ENCODE measurements at places on chromosomes 12 and 14.

GRCh38 chr12:19760611-19761010 is 321.3 kb downstream of the AEBP2 start:
- DNase-seq, result no peak

- DNase-seq, result no peak
Measured at GRCh38 chr12:32230613-32230993, 124.0 kb downstream of the BICD1 start.

DNA sequence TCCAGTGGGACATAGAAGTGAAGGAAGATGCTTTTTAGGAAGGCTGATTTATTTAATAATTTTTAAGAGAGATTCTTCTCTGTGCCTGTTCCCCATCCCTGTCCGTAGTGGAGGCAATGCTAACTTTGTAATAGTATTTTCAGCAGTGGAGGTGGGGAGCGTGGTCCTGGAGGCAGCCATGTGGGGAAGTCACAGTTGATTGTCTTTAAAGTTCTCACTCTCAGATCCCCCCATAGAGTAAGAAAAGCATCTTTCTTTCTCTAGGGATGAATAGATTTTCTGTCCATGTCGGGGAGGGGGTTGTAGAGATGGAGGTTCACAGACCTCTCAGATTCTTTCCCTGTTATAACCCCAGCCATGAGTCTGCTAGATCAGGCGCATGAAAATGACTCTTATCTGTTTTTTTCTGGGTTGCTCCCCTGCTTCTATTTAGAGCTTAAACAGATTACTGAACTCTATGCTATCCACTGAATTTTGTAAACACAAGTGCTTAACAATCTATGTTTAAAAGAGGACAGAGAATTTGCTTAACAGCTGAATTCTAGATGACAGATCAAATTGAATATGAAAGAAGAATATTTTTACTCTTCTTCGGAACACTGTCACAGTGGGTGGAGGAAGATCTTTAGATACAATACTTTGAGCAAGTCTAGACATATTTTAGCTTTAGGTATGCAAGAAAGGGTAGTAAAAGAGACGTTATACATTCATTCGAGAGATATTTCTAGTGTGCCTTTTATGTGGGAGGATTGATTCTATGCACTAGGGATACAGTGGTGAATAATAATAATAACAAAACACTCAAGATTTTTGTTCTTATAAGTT is 25.3 kb downstream of the TMEM117 start:
- DNase-seq, result no peak

- peak; percentile 45 for DNase-seq
Measured at GRCh38 chr14:54564071-54564867, 2.7 kb upstream of the SAMD4A start.

GRCh38 chr12:91143206-91143605 is 31.9 kb upstream of the LUM start:
- DNase-seq, result no peak

DNA sequence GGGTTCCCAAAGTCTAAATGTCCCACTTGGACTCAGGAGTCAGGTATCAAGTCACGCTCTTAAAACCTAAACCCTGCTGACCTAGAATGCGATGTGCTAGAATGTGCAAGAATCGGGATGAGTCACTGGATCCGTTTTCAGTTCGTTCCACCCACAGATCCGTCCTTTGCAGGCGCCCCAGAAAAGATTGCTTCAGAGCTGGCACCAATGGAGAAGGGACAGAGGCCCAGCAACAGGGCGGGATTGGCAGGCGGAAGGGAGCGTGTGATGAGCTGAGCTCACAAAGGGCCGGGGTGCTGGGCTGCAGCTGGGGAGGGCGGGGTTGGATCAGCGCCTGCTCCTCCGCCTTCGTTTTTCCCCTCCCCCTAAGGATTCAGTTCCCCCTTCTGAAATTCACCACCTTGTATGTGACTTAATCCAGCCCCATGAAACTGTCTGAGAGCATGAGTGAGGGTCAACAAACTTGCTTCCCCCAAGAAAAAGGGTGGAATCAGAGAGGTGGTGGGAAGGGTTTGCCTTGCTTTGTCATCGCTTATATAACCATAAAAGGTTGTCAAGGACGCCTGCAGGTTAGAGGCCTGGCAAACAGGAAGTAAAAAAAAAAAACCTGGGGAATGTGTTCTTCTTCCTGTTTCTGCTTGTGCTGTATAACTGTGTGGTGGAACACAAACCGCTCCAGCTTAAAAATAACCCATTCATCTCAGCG is 2.8 kb upstream of the UBC start:
- DNase-seq, result peak; percentile 95

DNA sequence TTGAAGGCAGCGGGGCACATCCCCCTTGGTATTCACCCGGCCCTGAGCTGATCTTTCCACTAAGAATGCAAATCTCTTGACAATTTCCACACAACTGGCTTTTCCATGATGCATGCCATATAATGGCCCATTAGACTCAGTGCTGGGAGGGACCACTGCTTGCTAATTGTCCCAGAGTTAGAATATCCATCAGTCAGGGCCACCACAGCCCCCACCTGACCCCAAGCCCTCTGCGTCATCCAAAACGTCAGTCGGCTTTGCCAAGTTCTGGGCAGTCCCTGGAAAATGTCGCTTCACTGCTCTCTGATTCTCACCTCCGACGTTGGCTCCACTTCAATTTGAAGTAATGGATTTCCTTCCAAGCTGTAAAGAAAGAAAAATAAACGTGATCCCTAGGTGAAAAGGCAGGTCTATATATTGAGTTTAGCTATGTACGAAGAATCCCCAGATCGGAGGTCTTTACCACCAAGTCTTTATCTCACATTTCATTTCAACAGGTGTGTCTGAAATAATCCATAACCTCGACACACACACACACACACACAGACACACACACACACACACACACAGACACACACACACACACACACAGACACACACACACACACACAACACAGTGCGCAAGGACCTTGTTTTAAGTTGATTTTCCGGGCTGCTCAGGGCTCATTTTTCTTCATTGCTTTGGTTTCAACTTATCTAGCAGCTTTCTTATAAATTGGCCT is 165.5 kb upstream of the NOS1 start:
- no peak for DNase-seq

DNA sequence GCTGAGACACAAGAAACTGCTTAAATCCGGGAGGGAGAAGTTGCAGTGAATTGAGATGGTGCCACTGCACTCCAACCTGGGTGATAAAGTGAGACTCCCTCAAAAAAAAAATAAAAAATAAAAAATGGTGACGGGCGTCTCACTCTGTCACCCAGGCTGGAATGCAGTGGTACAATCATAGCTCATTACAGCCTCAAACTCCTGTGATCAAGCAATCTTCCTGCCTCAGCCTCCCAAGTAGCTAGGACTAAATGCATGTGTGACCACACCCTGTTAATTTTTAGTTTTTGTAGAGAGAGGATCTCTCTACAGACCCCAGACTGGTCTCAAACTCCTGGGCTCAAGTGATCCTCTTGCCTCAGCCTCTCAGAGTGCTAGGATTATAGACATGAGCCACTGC is 9.1 kb downstream of the SNX6 start:
- no peak for DNase-seq

- DNase-seq, result no peak
Measured at GRCh38 chr14:97413022-97413539, 615.9 kb downstream of the VRK1 start.

Data from SK-N-MC (cell line).